ENCODE measurements at places on chromosomes 13 and 19.

- DNase-seq, result no peak
These were observed 2.2 kb downstream of the PALM3 start for GRCh38 chr19:14059652-14060155.

GRCh38 chr13:98930151-98930591 lies 47.7 kb downstream of the DOCK9 start:
- no peak for DNase-seq

GRCh38 chr13:98512774-98513665 lies 63.9 kb downstream of the STK24 start:
- DNase-seq, result no peak

DNA sequence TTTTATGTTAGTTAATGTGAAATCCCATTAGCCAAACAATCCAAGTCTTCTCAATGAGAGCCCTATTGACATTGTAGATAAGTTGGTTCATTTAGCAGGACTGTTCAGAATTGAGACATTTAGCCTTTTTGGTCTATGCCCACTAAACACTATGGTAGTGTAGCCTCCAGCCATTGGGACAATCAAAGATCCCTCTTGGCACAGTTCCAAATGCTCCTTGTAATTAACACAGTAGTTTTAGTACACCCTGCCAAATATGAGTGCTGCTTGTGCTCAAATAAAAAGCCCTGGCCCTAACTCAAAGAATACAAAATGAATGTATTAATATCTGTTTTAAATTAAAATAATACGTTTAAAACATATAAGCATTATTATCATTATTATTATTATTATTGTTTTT lies 15.4 kb upstream of the FAM216B start:
- no peak for DNase-seq

- no peak for DNase-seq
These were observed 44.8 kb downstream of the ING1 start for GRCh38 chr13:110758195-110758805.

- no peak for DNase-seq
These were observed 810.2 kb downstream of the UQCRFS1 start for GRCh38 chr19:28402701-28403290.
